ENCODE measurements at places on chromosomes 16 and 17.

DNA sequence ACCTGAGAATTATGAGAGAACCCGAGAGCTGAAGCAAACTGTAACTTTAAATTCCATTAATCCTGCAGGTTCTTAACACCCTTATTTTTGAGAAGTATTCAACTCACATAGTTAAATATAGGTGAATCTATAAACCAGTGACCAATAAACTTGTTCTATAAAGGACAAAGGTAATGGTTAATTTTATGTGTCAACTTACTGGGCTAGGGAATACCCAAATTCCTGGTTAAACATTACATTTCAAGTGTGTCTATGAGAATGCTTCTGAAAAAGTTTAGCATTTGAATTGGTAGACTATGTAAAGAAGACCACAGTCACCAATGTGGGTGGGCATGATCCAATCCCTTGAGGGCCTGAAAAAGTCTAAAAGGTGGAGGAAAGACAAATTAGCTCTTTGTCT, 99.1 kb downstream of the KCNJ2 start:
- no peak for DNase-seq

DNA sequence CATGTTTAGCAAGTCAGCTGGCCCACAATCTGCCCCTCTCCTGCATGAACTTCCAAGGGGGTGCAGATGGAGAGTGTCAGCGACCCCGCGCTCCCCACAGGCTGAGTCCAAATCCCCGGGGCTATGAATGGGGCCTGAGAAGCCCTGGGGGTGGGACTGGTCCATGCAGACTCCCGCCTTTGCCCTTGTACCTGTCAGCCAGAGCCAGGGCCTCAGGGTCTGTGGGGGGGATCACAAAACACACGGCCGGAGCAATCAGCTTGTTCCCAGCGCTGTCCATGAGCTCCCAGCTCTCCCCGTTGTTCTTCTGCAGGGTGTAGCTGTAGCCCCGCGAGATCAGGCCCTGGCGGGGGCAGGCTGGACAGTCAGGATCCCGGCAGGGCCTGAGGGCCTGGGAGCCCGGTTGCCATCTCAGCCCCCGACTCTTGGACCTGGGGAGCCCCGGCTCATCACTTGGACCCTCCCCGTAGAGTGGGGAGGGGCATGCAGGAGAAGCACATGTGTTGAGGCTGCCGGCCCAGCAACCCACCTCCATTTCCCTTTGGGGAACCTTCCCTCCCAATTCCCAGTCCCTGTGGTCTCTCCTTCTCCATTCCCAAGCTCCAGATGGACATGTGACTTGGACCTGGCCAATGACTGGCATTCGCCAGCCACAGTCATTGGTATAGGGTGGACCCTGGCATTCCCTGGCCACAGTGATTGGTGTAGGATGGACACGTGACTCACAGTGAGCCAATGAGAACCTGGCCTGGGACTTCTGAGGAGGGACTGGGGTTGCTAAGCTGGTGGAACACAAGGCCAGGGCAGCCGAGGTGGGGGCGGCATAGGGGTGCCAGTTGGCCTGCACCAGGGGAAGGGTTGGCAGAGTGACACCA, 42.4 kb downstream of the PPL start:
- DNase-seq: no peak

DNA sequence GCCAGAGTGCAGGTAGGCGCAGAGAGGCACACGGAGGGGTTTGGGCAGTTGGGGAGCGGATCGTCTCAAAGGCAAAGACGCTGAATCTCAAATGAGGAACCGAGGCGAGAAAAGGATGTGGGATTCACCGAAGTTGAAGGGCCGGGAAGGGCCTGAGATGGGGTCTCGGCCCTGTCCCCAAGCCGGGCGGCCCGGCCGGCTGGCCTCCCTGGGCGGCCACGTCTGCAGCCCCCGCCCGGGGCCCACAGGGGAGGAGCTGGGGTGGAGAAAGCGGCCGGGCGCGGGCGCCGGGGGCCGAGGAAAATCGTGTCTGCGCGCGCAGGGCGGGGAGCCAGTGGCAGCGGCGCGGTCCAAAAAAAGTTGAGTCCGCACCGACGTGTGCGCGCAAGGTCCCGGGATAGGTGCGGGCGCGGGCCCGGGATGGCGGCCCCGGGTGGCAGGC, 458 bp downstream of the SLC12A4 start:
- no peak for DNase-seq

- no peak for DNase-seq
Measured at GRCh38 chr17:413706-414380, 61.2 kb upstream of the RPH3AL start.

GRCh38 chr17:48549281-48549630, 4.3 kb upstream of the HOXB2 start:
- DNase-seq: no peak

GRCh38 chr16:50887500-50888298, 145.8 kb downstream of the CYLD start:
- DNase-seq: no peak

GRCh38 chr16:79768276-79768970, 167.9 kb upstream of the MAF start:
- DNase-seq: no peak

Data from stimulated activated CD4-positive, alpha-beta T cell treated with anti-CD3 and anti-CD28 coated beads, Interleukin-1b, Interleukin-23, amount 100 ng/mL, for 1 hour (primary cell).